Activated CD4-positive, alpha-beta T cell treated with anti-CD3 and anti-CD28 coated beads for 36 hours (primary cell): ENCODE measurements at places on chromosomes 2 and 18. TPM values are rescaled to one million over a fixed set of nuclear protein-coding genes. Genes with fewer than 3 reads are reported as not detected.

- peaks cover 20% of the 10 kb centered on the region for H3K4me1 ChIP-seq
- DNase-seq, result no peak
- peaks cover 43% of the 10 kb centered on the region for H3K36me3 ChIP-seq
- no peaks in the 10 kb centered on the region for H3K27me3 ChIP-seq
Measured at GRCh38 chr2:63875131-63875527, 33.4 kb downstream of the UGP2 start.

GRCh38 chr2:3639015-3639630 is 18.9 kb upstream of the ALLC start:
- no peaks in the 10 kb centered on the region for H3K36me3 ChIP-seq
- no peak overlapping the region for H3K27ac ChIP-seq
- H3K4me3 ChIP-seq, result no peak overlapping the region
- H3K4me1 ChIP-seq, result no peaks in the 10 kb centered on the region

- DNase-seq, result no peak
- no peaks in the 10 kb centered on the region for H3K36me3 ChIP-seq
- H3K4me3 ChIP-seq, result no peak overlapping the region
- H3K27me3 ChIP-seq, result peaks cover 2% of the 10 kb centered on the region
- H3K4me1 ChIP-seq, result peaks cover 6% of the 10 kb centered on the region
- no peak overlapping the region for H3K27ac ChIP-seq
Measured at GRCh38 chr18:23798249-23798648, 109.0 kb downstream of the LAMA3 start.

- no peak overlapping the region for H3K4me3 ChIP-seq
- no peak overlapping the region for H3K27ac ChIP-seq
- no peak for DNase-seq
- no peaks in the 10 kb centered on the region for H3K36me3 ChIP-seq
- H3K27me3 ChIP-seq, result no peaks in the 10 kb centered on the region
Measured at GRCh38 chr2:159557437-159558034, 58.8 kb downstream of the BAZ2B start.

Gene TNS1
- 0.64 TPM for total RNA-seq

Gene HS1BP3
- 7.1 TPM for total RNA-seq

Gene GREB1
- total RNA-seq, result 0.57 TPM

GRCh38 chr2:233223059-233223894 is 28.2 kb upstream of the ATG16L1 start:
- no peak overlapping the region for H3K27ac ChIP-seq
- no peak for DNase-seq
- no peak overlapping the region for H3K4me3 ChIP-seq
- H3K27me3 ChIP-seq, result no peaks in the 10 kb centered on the region
- H3K36me3 ChIP-seq, result no peaks in the 10 kb centered on the region

GRCh38 chr2:201608021-201608420 is 35.3 kb downstream of the TMEM237 start:
- no peak for DNase-seq
- no peaks in the 10 kb centered on the region for H3K36me3 ChIP-seq
- no peaks in the 10 kb centered on the region for H3K4me1 ChIP-seq
- peaks cover 13% of the 10 kb centered on the region for H3K27me3 ChIP-seq
- H3K4me3 ChIP-seq, result no peak overlapping the region

DNA sequence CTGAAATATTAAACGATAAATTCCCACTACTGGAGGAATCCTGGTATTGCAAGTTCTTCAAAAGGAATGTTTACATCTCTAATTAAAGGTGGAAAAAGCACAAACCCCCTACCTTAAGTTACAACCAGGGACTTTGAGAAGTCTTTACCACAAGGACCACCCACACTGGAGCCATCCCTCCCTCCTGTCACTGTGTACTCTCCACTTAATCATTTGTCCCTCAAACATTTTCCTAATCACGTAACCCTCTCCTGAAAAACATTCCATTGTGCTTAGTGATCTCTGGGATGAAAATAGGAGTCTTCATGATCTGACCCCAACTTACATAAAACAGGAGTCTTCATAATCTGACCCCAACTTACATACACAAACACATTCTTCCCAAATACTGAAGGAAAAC is 85.7 kb downstream of the SUCLG1 start:
- H3K4me1 ChIP-seq, result no peaks in the 10 kb centered on the region
- DNase-seq, result no peak
- no peak overlapping the region for H3K4me3 ChIP-seq

GRCh38 chr2:36178384-36178783 is 177.2 kb upstream of the CRIM1 start:
- no peaks in the 10 kb centered on the region for H3K36me3 ChIP-seq
- no peak for DNase-seq
- no peaks in the 10 kb centered on the region for H3K4me1 ChIP-seq
- H3K27ac ChIP-seq, result no peak overlapping the region

DNA sequence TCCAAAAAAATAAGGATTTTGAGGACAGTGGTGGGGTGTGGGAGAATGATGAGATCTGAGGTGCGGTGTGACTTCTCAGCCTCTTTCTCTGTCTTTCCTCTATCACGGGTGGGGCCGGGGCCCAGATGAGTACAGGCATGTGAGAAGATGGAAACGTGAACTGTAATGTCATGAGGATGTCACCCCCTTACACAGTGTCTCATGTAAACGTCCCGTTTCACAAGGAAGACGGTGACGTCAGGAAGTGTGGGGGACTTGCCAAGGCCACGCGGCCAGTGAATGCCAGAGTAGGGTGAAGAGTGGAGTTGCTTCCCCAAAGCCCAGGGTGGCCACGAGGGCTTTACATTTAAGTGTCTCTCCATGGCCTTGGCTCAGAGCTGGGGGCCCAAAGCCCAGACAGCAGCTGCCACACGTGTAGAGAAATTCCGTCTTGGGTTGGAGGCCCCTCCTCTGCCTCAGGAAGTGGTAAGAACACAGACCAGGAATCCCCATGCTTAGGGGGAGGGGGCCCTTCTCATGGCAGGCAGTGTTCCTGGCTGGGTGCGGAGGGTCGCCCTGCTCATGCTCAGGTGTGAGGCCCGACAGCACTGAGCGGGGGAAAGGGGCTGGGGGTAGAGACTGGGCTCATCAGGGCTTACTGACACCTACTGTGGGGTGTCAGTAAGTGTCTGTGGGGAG is 80.9 kb upstream of the SMAD7 start:
- H3K27ac ChIP-seq, result peak overlapping the region; percentile 84
- peaks cover 20% of the 10 kb centered on the region for H3K4me1 ChIP-seq
- H3K27me3 ChIP-seq, result no peaks in the 10 kb centered on the region
- DNase-seq, result peak; percentile 60

GRCh38 chr2:165193178-165193777 is 10.6 kb downstream of the SCN3A start:
- no peak for DNase-seq
- no peaks in the 10 kb centered on the region for H3K4me1 ChIP-seq
- no peaks in the 10 kb centered on the region for H3K27me3 ChIP-seq
- no peak overlapping the region for H3K27ac ChIP-seq
- H3K4me3 ChIP-seq, result no peak overlapping the region

DNA sequence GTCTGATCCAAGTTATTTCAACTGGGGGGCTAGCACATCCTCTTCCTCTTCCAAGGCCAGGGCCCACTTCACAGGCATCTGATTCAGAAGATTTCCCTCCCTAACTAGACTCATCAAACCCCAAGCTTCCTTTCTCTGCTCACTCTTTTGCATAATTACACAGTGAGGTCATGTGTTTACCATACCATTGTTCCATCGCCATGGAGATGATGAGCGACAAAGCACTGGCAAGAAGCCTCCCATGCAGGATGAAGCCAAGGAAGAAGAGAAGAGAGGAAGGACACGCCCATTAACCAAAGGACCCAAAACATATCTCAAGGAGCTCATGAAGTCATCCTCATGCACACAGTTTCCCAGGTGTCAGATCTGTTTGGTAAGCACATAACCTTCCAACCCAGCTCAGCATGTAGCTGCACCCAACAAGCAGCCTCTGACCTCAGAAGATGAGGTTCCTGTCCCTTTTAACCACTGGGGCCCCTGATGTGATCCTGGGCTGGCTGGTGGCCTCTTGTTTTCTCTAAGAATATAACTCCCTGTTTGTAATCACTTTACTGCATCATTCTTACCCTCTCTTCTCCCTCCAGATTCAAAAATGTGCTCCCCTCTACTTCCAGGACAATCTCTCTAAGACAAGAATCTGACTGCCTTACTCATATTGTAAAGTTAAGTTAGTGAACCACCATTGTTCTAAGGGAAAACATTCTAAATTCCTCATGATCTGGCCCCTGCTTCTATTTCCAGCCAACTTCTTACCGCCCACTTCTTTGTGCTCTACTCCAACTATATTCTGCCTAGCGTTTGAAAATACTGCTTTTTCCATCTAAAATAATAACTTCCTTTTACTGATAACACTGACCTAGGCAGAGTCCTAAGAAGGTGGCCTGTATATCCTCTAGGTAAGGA is 190.1 kb downstream of the TTC32 start:
- H3K27ac ChIP-seq, result no peak overlapping the region
- peaks cover 6% of the 10 kb centered on the region for H3K27me3 ChIP-seq
- H3K4me1 ChIP-seq, result no peaks in the 10 kb centered on the region

- DNase-seq, result no peak
- H3K36me3 ChIP-seq, result no peaks in the 10 kb centered on the region
- H3K4me3 ChIP-seq, result no peak overlapping the region
- no peaks in the 10 kb centered on the region for H3K27me3 ChIP-seq
- no peak overlapping the region for H3K27ac ChIP-seq
Measured at GRCh38 chr18:7980656-7981055, 413.5 kb downstream of the PTPRM start.

Gene CPLX4
- not detected for total RNA-seq

Gene STPG4
- 0.14 TPM for total RNA-seq

DNA sequence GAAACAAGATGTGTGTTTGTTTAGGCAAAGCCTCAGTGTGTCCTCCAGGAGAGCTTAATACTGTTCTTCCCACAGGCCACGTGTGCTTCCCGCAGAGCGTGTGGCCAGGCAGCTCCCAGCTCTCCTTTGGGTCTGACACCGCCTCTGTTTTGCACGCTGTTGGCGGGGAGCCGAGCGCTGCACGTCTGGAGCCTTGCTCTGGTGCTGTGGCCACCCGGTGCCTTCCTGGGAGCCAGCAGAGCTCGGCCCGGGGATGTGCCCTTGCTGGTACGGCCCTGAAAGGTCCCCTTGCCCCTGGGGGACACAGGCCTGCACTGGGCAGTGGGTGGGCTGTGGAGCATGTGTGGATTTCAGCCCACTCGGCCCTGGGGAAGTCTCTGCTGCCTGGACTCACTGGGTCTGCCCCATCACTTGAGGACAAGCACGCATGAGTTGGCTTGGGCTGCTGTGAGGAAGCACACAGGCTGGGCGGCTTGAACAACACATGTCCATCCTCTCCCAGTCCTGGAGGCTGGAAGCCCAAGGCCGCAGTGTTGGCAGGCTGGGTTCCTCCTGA is 160.7 kb upstream of the HDAC4 start:
- H3K4me1 ChIP-seq, result no peaks in the 10 kb centered on the region
- no peak for DNase-seq
- H3K27me3 ChIP-seq, result no peaks in the 10 kb centered on the region
- H3K4me3 ChIP-seq, result no peak overlapping the region
- no peak overlapping the region for H3K27ac ChIP-seq

DNA sequence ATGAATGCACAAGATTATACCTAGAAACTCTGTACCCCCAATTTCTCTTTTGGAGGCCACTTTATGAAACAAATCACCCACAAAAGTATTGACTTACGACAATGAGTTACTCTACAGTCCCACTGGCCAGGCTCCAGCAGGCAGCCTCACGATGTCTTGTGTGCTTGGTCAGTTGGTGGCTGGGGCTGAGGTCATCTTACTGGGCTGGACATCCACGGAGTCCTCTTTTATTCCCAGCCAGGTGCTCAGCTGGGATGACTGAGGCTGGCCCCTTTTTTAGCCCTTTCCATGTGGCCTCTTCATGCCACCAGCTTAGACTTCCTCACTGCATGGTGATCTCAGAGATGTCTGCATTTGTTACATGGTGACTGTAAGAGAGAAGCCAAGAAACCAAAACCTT is 8.9 kb upstream of the ID2 start:
- DNase-seq, result no peak
- H3K27ac ChIP-seq, result no peak overlapping the region
- peaks cover 13% of the 10 kb centered on the region for H3K36me3 ChIP-seq
- H3K4me3 ChIP-seq, result no peak overlapping the region
- peaks cover 8% of the 10 kb centered on the region for H3K4me1 ChIP-seq

Gene ABCG8
- not detected for total RNA-seq

GRCh38 chr2:118130385-118130784 is 42.1 kb downstream of the INSIG2 start:
- no peak overlapping the region for H3K4me3 ChIP-seq
- no peaks in the 10 kb centered on the region for H3K36me3 ChIP-seq
- H3K27ac ChIP-seq, result no peak overlapping the region
- peaks cover 13% of the 10 kb centered on the region for H3K27me3 ChIP-seq
- H3K4me1 ChIP-seq, result peaks cover 12% of the 10 kb centered on the region

GRCh38 chr2:83051538-83052170 is 1407.4 kb downstream of the SUCLG1 start:
- H3K27ac ChIP-seq, result no peak overlapping the region
- no peaks in the 10 kb centered on the region for H3K36me3 ChIP-seq
- no peaks in the 10 kb centered on the region for H3K4me1 ChIP-seq
- H3K27me3 ChIP-seq, result no peaks in the 10 kb centered on the region
- no peak overlapping the region for H3K4me3 ChIP-seq

Gene EPHA4
- total RNA-seq, result 7.2 TPM

Gene ALK
- not detected for total RNA-seq

Gene ST8SIA5
- total RNA-seq, result not detected

Gene EFR3B
- 1.0 TPM for total RNA-seq

DNA sequence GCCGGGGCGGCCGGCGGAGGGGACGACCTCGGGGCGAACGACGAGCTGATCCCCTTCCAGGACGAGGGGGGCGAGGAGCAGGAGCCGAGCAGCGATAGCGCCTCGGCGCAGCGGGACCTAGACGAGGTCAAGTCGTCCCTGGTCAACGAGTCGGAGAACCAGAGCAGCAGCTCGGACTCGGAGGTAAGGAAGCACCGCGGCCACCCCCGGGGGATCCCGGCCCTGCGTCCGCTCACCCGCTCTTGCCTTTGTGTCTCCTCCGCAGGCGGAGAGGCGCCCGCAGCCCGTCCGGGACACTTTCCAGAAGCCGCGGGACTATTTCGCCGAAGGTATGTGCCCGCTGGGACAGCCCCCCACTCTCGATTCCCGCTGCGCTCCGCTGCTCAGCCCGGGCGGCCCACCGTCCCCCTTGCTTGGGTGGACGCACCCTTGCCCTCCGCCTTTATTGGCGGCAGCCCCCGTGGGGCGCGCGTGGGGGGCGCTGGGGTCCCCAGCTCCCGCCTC is 611 bp downstream of the TCF7L1 start:
- DNase-seq, result peak; percentile 32
- H3K36me3 ChIP-seq, result no peaks in the 10 kb centered on the region
- H3K27ac ChIP-seq, result no peak overlapping the region
- H3K4me3 ChIP-seq, result peak overlapping the region; percentile 35

Gene CTAGE1
- not detected for total RNA-seq

Gene ARHGAP28
- not detected for total RNA-seq

DNA sequence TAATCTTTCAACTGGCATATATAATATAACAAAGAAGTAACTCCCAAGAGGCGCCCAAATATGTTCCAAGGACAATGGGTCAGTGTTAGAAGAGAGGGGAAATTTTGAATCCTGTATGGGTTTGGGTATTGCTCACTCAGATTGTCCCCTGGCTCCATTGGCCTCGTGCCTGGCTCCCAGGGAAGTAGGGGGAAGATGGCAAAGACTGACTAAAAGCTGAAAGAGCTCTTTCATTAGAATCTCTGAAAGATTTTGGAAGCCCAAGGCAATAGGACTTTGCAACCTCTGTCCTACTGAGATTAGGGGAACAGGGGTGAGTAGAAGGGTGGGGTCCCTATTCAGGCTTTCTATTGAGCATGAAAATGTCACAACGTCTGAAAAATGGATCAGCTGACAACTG is 1272.8 kb upstream of the ZEB2 start:
- H3K36me3 ChIP-seq, result no peaks in the 10 kb centered on the region
- DNase-seq, result no peak
- H3K4me3 ChIP-seq, result no peak overlapping the region
- H3K27me3 ChIP-seq, result no peaks in the 10 kb centered on the region
